ENCODE measurements at places on chromosomes 7 and 10.

- DNase-seq, result no peak
Observed at GRCh38 chr10:124058346-124059003, 34.9 kb downstream of the CHST15 start.

- DNase-seq, result no peak
Observed at GRCh38 chr10:59702347-59702746, 7.3 kb downstream of the SLC16A9 start.

DNA sequence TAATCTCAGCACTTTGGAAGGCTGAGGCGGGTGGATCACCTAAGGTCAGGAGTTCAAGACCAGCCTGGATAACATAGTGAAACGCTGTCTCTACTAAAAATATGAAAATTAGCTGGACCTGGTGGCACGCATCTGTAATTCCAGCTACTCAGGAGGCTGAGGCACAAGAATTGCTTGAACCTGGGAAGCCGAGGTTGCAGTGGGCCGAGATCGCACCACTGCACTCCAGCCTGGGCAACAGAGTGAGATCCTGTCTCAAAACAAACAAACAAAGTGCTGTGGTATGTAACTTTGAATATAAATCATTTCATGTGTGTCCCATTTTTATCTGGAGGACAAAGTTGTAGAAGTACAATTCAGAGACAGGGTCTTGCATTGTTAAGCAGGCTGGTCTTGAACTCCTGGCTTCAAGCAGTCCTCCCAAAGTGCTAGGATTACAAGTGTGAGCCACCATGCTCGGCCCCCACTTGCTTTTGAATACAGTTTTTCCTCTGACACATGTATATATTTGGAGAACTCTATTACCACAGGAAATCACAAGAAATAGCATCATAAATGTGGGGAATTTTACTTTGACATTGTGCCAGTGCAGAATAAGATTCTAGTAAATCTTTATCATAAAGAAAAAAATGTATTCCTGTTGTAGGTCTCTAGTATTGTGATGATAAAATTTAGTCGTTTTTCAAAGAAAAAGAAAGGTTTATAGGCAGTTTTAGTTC, 32.6 kb downstream of the PTPN12 start:
- DNase-seq, result no peak

GRCh38 chr7:18993933-18994668, 123.3 kb downstream of the TWIST1 start:
- DNase-seq, result no peak

GRCh38 chr7:96342049-96342448, 20.2 kb upstream of the SLC25A13 start:
- DNase-seq, result no peak

GRCh38 chr10:46293832-46294640, 7.2 kb downstream of the ANTXRL start:
- DNase-seq, result no peak

DNA sequence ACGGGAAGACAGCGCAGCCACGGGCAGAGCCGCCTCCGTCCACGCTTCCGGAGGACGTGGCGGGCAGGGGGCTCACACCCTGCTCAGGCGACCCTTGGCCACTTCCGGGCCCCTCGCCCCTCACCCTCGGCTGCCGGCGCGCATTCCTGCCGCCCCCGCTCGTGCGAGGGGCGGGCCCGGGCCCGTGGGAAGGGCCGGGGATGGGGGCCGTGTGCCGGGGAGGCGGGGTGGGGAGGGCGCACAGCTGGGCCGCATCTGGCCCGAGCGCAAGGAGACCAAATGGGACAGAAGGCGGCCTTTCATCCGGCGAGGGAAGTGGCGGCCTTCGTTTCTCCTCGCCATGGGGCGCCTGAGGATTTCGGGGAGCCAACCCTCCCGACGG, 846 bp upstream of the LFNG start:
- no peak for DNase-seq

DNA sequence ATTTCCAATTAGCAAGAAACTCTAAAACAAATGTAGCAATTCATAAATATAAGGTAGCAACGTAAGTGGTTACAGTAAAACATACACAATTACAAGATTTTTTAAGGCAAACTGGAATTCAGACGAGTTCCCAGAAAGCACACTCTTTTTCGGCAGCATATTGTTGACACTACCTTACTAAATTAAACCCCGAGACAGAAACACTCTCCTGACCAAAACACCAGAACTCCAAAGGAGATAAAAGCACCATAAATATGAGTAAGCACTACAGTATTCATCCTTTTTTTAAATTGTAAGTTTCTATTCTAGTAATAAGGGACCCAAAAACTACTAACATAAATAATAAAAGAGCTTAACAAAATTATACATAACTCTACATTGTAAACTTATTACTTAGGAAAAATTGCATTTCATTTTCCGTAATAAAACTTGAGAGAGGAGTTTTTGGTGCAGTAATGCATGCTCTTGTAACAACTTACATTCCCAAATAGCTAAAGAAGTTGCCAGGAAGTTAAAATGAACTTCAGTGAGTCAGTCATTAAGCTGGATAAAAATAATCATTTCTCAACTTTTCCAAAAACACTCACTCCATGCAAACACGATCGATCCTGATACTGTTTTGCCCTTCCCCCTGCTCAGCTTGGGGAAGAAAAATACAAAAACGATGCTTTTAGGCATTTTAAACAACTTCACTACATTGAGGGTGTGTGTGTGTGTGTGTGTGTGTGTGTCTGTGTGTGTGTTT, 2.0 kb downstream of the PIP4K2A start:
- no peak for DNase-seq

DNA sequence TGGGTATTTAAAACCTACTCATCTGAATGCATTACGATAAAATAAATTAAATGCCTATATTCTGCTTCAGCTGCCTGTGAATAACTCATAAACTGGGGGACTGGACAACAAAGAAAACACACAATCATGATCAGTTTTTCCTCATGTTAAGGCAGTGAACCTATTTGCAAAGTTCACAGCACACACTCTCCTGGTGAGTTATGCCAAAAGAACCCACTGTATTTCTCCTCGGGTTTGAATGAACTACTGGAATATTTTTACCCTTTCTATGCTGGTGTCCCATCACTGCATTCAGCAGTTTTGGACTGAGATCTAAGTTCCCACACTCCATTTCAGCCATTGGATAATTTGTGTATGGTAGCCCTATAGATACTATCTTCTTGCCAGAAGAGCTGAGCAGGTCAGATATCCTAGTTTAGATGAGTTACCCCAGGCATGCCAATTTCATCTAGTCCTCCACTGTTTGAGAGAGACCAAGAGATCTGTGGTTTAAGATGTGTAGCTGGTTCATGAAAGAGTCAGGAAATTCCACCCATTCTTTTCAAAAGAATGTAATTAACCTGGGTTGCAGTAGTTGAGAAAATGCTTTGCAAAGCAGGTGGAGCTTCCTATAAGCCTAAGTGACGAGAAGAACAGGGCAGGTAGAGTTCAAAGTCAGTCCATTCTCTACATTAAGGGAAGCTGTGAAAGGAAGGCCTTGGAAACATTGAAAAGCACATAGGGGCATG, 101.7 kb downstream of the PLXDC2 start:
- DNase-seq, result no peak

- DNase-seq, result no peak
Observed at GRCh38 chr7:121519548-121520521, 123.7 kb upstream of the FAM3C start.

- no peak for DNase-seq
Observed at GRCh38 chr10:124738441-124738840, 5.7 kb downstream of the FAM53B start.

DNA sequence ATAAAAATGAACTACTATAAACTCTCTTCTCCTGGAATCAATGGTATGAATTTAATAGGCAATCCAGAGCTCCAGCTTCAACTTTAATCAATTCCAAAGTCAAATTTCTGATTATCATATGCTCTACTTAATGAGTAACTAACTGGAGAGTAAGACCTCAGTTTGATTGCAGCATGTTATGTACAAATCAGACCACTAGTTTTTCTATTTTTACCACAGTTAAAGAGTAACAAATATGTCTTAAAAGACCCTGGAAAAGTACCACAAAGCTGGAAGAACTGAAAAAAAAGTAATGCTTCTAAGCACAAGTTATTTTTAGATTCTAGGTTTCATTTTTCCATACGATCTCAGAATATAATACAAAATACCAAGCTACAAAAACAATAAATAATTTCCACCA, 56.0 kb upstream of the TNKS2 start:
- DNase-seq, result no peak

DNA sequence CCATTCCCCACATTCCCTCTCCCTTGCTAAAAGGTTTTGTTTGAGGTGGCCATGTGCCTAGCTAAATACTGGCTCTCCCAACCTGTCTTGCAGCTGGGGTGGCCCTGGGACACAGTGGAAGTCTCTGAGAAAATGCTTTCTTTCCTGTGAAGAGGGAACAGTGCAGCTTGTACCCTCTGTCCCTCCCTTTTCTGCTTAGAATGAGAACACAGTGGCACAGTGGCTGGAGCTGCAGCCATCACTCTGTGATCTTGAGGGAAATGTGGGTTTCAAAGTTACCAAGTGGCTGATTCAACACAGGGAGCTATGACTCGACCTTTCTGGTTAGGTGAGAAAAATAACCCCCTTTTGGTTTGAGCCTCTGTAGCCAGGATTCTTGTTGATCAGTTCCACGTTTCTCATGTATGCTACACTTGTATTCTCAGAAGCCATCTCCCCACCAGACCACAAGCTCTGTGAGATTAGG, 62.7 kb upstream of the CARD11 start:
- DNase-seq, result no peak

GRCh38 chr7:15556339-15557105, 5.3 kb downstream of the AGMO start:
- DNase-seq, result no peak

DNA sequence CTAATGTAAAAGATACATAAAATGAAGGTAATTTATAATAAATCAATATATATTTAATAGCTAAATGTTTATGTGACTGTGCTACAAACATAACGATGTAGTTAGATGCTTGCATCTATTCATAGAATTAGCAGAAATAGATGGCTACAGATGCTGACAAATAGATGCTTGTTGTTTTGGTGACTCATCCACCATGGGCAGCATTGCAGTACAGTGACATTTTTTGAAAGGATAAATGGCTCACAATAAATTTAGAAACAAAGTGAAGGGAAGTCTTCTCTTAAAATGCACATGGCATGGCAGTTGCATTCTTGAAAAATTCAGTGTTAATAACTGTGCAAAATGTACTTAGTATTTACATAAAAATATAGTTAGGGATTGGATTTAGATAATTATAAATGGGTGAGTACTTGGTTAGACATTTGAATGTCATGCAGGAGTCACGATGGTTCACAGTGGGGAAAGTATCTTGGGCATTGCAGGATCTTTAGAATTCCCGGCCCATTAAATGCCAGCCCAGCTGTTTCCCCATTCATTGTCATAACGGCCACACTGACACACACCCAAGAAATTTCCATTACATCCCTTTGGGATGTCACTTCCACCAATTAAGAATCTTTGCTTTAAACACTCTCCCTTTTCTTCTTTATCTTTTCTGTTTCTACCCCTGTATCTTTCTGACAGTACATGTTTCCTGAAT, 564.1 kb downstream of the ATRNL1 start:
- no peak for DNase-seq

DNA sequence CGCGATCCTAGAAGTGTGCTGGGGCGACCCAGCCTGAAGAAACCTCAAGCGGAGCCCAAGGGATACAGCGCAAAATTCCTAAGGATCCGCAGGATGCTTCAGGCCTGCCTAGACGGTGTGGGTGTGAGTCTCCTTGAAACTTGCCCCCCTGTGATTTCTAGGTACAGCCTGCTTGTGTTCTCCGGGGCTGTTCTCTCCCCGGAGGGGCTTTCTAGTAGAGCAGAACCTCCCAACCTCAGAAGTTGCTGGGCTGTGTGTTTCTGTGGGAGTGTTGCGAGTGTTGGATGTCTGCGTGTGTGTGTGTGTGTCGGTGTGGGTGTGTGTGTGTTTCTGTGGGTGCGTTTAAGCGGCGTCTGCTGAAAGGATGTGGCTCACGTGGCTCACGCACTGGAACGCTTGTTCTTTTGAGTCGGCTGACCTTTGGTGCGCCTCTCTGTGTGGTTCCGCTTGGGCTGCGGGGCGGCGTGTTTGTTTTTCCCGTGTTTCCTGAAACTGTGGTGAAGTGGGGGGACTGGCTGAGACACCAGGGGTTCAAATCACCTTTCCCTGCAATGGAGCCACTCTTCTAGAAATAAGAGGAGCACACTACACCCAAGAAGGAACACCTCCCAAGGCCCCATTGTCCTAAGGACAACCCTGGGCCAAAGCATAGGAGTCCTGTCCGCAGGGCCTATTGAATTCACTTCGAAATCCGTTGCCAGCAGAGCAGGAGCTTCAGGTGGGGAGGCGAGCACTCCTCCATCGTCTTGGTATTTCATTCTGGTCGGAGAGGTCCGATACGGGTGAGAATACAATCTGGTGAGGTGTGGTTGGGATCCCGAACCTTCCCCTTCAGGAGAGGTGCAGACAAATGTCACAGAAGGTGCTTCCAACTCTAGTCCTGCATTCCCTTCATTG, 25.1 kb upstream of the ZNF273 start:
- DNase-seq, result no peak

DNA sequence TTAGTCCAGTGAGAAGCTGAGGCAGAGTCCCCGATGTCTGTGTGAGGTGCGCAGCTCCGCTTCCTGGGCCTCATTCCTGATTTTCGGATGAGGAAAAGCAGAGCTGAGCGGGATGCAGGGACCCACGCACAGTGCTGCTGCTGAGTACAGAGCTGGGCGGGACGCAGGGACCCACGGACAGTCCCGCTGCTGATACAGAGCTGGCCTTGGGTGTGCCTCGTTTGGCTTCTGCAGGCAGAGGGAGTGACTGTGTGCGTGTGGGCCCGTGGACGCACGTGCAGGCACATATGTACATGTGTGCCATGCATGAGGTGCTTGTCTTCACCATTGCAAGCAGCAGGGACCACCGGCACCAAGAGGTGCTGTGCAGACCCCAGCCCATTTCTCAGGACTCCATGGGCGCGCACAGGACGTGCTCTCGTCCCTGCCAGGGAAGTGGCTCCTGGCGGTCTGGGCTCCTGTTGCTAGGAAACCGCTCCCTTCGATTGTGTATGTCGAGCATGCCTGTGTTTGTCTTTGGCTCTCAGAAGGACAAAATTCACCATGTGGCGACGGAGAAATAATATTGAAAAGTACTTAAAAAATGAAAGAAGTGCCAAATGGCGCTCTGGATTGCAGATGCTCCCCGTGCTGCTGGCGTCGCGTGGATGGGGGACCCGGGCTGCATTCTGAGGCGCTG, 303.8 kb upstream of the MKI67 start:
- DNase-seq, result no peak

DNA sequence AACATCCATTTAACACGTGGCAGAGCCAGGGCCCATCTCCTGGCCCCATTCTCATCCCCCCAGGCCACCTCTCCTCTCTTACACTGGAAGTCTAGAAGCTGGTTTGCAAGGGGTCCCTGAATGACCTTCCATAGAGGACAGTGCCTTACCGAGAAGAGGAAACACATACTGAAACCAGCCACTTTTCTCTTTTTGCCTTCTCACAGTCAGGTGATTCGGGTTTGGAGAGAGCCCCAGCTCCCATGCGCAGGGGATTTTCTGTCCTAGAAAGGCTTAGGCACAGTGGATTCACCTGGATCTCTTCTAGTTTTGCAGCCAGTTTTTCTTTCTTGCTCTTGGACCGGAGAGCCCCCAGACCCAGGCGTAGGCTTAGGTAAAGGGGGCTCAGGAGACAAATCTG, 334.1 kb upstream of the C7orf33 start:
- DNase-seq, result no peak

All from NCI-H526 treated with DMSO at 0.1 percent for 48 hours (cell line).